ENCODE measurements at places on chromosomes 13 and 19.

DNA sequence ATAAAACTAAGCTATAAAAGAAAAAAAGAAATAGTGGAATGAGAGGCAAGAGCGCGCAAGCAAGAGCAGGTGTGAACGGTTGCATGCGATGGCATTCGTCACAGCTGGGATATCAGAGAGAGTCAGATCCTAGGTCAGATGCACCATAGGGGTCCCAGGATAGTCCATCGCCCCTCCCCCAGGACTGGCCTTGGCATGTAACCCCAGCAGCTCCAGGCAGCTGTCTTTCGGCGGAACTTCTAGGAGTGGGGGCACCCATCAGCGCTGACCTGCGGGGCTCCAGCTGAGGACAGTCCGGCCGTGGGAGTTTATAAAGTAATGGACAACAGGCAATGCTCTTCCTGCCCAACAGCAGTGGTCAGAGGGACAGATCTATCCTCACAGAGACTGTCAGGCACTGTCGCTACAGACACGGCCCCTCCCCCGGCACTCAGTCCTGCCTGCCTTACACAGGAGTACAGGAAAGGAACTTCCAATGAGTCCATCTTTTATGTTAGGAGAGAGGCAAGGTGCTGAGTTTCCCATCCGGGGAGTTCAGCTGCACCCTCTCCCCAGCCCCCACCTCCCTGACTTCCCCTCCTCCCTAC lies 1.4 kb downstream of the SIAH3 start:
- H3K4me1 ChIP-seq: peaks cover 47% of the 10 kb centered on the region
- peak overlapping the region; percentile 65 for H3K4me3 ChIP-seq
- no peaks in the 10 kb centered on the region for H3K36me3 ChIP-seq
- no peak for DNase-seq
- H3K27ac ChIP-seq: no peak overlapping the region

DNA sequence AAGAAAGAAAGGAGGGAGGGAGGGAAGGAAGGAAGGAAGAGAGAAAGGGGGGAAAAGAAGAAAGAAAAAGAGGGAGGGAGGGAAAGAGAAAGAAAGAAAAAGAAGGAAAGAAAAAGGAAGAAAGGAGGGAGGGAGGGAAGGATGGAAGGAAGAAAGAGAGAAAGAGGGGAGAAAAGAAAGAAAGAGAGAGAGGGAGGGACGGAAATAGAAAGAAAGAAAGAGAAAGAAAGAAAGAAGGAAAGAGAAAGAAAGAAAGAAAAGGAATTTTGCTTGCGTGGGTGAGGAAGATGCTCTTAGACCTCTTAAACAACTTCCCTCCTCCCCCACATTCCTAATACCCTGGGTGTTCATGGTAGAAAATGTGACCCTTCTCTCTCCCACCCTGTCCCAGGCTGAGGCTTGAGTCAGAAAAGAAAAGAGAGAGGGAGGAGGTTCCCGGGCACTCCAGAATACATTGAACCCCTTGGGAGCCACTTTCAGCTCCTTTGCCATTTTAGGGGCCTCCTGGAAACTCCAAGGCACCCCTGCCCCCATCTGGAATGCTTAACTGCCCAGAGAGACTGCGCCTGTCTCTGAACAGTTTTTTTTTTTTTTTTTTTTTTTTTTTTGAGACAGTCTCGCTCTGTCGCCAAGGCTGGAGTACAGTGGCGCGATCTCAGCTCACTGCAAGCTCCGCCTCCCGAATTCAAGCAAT lies 9.2 kb upstream of the KANK3 start:
- peaks cover 6% of the 10 kb centered on the region for H3K4me1 ChIP-seq
- H3K27me3 ChIP-seq: no peaks in the 10 kb centered on the region
- no peak overlapping the region for H3K4me3 ChIP-seq
- H3K36me3 ChIP-seq: no peaks in the 10 kb centered on the region
- no peak for DNase-seq

DNA sequence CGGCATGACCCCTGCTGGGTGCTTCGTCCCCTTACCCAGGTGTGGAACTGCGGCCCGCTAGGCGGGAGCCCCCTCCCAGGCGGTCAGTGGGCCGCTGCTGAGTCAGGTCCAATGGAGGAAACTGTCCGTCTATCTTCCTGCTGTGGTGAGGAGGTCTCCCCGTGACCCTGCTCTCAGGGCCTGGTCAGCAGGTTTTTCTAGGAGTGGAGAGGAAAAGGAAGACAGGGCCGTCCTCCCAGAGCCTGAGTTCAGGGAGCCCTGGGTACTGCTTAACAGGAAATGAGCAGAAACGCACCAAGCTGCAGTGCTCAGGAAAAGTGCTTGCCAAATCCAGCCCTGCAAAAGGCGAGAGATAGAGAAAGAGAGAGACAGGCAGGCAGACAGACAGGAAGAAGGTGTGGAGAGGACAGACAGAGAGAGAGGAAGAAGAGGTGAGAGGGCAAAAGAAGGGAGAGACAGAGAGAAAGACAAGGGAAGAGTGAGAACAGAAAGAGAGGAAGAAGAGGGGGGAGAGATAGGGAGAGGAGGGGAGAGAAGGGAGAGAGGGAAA lies 10.3 kb downstream of the SH3GL1 start:
- H3K27ac ChIP-seq: no peak overlapping the region
- DNase-seq: no peak
- peaks cover 4% of the 10 kb centered on the region for H3K36me3 ChIP-seq
- H3K4me1 ChIP-seq: peaks cover 38% of the 10 kb centered on the region
- no peak overlapping the region for H3K4me3 ChIP-seq

- no peak for DNase-seq
- H3K4me1 ChIP-seq: no peaks in the 10 kb centered on the region
- H3K27me3 ChIP-seq: no peaks in the 10 kb centered on the region
- H3K27ac ChIP-seq: no peak overlapping the region
Measured at GRCh38 chr19:31283701-31284100, 65.5 kb downstream of the TSHZ3 start.

DNA sequence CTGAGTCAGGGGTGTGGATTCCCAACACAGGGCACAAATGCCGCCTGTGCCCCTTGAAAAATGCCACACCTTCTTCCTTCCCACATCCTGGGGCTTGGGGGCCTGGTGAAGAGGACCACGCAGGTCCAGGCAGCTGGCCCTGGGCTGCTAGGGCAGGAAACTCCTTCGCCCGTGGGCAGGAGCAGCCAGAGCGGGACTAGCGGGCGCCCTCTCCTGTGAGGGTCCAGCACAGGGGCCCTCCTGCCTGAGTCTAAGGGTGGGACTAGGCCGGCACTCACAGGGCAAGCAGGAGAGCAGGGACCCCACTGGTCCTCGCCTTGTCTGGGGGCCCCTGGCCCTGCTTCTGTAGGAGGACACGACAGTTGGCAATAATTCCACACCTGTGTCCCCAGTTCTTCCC lies 7.5 kb upstream of the CEBPA start:
- H3K4me1 ChIP-seq: no peaks in the 10 kb centered on the region
- H3K36me3 ChIP-seq: no peaks in the 10 kb centered on the region
- no peak overlapping the region for H3K4me3 ChIP-seq
- no peak for DNase-seq
- H3K27ac ChIP-seq: no peak overlapping the region

All from CD8-positive, alpha-beta memory T cell (primary cell).